Suppressor macrophage treated with lipopolysaccharide for 4 hours (primary cell): ENCODE measurements at places on chromosomes 2 and 18.
A peak's percentile ranks its signal among the peaks of the same experiment; 100 is the strongest.

- no peak for DNase-seq
These were observed 143.7 kb downstream of the USP34 start for GRCh38 chr2:61327173-61327572.

GRCh38 chr2:137357634-137358033 lies 592.3 kb downstream of the THSD7B start:
- DNase-seq = no peak

DNA sequence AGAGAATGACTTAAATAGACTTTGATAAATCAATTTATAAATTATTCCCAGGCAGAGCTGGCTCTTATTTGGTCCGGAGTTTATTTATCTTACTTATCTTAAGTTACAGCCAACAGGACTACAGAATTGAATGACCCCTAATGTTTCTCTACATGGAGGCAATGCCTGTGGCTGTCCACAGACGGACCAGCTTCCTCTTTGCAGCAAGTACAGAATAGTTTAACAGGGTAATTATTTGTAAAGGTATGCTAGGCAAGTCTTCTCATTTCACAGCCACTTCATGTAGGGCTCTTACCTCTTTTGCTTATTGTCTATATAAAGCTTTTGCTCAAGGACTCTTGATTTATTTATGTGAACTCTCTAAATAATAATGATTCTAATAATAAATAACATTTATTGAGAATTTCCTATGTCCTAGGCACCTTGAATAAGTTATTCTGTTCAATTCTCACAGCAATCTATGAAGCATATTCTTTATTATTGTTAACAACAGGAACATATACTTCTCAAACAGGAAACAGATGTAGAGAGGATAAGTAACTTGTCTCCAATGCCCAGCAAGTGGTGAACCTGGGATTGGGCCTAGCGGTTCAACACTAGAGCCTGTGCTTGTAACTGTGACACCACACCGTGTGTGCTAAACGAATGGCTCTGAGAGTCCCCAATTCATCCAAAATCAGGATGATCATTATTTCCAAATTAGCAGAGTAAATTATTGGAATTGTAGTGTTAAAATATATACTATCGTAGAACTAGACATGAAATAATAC lies 58.8 kb upstream of the NXPH2 start:
- no peak for DNase-seq

DNA sequence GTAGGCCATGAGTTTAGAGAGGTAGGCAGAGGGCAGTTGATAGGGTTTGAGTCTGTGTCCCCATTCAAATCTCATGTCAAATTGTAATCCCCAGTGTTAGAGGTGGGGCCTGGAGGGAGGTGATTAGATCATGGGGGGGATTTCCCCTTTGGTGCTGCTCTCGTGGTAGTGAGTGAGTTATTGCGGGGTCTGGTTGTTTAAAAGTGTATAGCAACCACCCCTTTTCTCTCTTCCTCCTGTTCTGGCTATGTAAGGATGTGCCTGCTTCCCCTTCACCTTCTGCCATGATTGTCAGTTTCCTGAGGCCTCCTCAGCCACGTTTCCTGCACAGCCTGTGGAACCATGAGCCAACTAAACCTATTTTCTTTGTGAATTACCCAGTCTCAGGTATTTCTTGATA lies 25.5 kb downstream of the MARCHF4 start:
- DNase-seq = peak; percentile 9

DNA sequence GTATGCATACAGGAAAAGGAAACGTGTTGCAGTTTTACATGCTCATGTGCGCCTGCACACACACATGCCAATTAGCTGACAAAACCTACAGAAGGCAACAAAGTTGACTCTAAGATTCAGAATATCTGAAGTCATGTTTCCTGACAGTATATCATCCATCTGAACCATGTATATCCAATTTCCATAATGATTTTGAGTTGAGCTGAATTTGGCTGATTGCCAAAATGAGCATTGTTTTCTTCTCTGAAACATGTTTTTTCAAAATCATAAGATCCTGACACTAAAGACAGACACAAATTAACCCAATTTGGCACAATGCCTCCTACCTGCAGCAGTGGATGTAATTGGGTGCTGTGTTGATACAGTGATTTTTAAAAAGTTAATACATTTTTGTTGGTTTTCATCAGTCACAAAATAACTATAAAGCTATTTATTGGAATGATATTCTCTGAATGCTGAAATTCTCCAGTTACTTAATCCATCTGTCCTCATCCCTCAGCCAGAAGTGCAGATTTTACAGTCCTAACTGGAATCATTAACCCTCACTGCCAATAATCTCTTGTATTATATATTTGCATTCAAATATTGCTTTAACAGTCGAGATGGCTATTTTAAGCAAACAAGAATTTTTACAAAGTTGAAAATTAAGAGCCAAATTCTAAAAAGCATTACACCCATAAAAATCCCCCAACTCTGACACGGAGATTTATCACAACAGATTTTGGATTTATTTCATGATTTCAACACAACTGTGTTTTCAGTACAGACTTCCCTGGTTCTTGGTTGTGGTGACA lies 161.7 kb upstream of the LMAN1 start:
- DNase-seq = no peak

DNA sequence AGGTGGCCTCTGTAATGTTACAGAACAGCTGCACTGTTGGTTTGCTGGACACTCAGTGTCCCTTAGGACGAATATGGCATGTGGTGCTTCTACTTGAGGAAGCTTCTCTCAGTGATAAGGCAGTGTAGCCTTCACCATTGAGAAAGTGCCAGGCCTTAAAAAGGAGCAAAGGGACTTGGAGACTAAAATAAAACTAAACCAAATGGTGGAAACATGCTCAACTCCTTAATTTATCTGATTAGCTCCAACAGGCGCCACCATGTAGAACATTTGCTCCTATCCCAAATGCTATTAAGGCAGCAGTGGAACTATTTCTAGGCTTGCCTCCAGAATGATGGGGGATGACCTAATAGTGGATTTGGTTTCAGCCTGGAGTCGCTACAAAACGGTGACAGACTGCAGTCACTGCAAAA lies 77.5 kb upstream of the MYL1 start:
- DNase-seq = no peak

DNA sequence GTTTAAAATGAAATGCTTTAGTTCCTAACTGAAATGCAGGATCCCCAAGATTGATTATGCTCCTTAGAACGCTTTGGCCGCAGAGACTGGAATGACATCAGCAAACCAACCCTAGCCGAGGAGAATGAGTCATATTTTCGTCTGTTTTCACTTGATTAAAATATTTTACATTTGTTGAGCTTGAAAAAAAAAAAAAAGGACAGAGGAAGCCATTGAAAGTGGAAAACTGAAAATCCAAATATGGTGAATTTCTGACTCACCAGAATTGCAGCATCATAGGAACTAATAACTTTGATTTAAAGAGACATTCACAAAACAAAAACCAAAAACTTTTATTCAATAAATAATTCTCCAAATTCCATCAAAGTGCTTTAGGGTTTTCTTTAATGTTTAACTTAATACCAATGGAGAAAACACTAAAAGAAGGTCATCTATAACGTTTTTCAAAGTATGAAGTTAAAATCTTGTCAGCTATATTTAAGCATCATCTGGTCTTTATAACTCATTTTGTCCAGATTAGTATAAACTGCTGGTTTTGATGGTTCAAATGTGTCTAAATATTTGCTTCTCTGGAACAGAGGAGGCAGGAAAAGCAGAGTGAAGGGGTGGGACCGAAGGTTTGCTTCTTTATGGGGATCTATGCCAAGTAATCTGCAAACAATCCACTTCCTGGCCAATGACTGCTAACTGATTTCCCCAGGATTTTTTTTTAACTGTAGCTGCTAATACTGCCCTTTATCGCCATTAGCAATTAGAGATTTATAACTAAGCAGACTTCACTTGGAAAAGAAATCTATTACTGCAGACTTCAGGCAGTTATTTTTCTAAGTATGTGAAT lies 30.9 kb upstream of the COL5A2 start:
- DNase-seq = no peak

- DNase-seq = no peak
These were observed 478.8 kb downstream of the ARHGAP15 start for GRCh38 chr2:143608063-143608423.

- no peak for DNase-seq
These were observed 322.2 kb upstream of the ZNF521 start for GRCh38 chr18:25674183-25674582.

DNA sequence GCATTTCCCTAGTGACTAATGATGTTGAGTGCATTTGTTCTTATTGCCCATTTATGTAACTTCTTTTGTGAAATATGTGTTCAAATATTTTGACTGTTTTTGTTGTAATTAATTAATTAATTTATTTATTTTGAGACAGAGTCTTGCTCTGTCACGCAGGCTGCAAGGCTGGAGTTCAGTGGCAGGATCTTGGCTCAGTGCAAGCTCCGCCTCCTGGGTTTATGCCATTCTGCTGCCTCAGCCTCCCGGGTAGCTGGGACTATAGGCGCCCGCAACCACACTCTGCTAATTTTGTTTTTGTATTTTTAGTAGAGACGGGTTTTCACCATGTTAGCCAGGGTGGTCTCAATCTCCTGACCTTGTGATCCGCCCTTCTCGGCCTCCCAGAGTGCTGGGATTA lies 71.9 kb downstream of the TAF4B start:
- DNase-seq = no peak

DNA sequence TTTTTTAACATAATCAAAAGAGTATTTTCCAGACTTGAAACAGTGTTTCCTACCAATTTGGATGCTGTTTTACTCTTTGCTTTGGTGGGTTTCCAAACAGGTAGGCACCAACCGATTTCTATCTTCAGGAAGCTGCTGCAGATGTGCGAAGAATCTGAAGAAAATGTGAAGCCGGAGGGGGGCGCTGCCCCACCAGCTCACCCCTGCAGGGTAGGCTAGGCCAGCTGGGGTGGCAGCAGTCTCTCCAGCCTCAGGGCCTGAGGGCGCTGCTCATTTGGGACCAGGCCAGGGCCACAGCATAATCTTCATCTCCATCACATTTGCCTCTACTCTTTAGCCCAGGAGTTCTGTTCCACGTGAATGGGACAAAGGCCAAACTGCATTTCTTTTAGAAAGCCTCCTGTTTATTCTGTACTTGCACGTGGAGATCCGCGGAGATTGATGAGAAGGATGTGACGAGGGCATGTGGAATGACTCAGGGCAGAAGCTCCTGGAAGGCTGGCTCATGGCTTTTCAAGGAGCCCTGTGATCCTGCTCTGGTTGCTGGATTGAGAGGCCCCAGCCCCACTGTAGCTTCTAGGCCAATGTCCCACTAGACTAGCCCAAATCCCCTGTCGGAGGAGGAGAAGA lies 84.2 kb upstream of the FAM136A start:
- no peak for DNase-seq

DNA sequence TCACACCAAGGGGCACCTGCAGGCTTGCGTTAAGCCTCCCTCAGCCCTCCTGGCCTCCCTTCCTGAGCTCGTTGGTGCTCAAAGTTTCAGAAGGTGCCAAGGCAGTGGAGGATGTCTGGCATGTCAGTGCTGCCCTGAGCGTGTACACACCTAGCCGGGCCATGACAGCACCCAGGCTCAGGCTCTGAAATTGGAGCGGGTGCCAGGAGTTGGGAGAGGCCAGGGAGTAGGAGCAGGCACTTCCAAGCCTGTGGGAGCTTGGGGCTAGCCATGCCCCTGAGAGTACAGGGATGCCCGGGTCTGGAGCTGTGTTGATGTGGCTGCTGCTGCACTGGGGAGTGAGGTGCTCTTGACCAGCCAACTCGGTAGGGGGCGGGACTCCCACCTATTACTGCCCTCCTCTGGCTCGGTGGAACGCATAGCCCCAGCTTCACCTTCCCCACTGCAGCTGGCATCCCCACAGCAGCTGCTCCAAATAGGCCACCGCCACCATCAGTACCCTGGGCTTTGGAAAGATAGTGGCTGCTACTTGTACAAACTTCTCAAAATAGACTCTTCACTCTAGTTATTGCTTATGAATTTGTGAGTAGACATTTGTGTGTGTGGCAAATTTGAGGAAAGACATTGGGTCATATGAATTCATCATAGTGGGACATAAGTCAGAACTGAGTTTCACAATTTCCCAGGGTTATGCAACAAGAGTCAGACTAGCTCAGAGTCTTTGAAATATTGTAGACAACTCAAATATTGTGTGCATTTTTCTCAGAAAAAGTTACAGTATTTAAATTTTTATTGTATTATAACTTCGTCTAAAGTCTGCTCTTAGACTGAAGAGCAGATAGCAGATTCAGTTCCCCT lies 6.8 kb upstream of the PCARE start:
- DNase-seq = peak; percentile 89

GRCh38 chr2:159419403-159419802 lies 132.9 kb upstream of the WDSUB1 start:
- no peak for DNase-seq

DNA sequence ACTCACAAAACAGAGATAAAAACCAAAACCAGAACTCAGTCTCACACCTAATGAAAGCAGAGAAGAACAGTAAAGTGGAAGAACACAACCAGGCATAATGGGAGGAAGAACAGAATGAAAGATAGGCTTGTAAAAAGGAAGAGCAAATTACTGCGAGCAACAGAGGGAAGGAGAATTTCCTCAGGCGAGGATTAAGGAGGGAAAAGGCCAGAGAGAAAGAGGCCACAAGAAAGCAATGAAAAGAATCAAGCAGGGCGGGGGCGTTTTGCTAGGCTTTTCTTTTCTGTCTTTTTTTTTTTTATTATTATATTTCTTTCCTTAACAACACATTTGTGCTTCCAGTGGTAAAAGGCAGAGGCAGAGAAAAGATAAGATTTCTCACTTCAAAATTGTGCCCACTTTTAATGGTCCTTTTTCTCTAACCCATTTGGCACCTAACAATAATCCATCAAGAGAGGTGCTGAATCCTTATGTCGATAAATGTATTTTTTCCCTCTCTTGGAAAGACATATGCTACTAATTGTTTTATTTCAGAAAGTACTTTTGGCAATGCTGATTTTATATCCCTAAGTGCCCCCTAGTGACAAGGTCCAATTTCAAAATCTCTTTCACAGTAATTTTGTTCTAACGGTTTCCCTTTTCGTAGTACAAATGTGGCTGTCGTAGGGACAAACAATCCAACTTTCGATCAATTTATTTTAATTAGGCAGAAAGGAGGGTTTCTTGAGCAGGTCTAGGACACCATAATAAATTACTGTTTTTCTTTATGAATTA lies 138.7 kb upstream of the AQP4 start:
- peak; percentile 1 for DNase-seq

GRCh38 chr2:239116456-239117246 lies 268.8 kb downstream of the TWIST2 start:
- DNase-seq = no peak
